ENCODE measurements at places on chromosomes 1 and 21.

- no peak for DNase-seq
Observed at GRCh38 chr1:217134857-217135568, 411.8 kb upstream of the ESRRG start.

DNA sequence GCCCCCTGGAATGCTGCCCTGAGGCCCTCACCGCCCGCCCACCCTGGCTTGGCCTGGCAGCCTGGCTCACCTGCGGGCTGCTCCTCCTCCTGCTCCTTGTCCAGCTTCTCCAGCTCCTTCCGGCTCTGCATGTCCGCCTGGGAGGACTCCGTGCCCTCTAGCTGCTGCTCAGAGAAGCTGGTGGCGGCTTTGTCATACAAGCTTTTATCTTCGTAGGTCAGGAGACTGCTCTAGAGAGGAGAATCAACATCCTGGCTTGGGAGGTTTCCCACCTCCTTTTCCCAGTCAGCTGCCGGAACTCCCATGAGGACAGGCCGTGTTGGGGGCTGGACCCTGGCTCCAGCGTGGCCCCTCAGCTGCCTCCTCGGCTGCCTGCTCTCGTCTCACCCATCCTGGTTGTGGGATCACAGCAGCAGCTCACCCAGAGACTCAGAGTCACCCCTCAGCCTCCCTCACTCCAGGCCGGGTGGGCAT is 36.6 kb upstream of the TMEM52 start:
- DNase-seq = no peak

DNA sequence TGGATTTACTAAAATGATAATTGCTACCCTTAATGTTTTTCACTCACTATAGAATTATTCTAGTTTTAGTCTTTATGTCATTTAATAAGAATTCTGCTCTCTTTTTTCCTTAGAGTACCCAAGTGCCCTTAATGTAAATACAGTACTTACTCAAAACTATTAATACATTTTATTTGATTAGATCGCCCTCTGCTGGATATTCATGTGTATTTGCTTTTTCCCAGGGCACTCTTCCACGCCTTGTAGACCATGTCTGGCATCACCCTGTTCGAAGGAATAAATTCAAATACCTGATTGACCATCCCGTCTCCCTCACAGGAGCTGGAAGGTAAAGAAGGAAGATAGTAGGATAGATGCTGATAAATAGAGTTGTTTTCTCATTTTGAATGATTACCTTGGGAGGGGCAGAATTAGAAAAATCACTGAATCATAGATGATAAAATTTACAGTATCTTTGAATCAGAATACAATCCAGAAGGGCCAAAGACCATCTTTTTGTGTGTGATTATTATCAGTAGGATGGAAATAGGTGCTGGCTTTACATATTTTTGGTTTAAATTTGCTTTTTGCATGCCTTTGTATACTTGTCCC is 4.1 kb downstream of the AXDND1 start:
- no peak for DNase-seq

GRCh38 chr1:245679821-245680780 is 525.3 kb downstream of the KIF26B start:
- no peak for DNase-seq

DNA sequence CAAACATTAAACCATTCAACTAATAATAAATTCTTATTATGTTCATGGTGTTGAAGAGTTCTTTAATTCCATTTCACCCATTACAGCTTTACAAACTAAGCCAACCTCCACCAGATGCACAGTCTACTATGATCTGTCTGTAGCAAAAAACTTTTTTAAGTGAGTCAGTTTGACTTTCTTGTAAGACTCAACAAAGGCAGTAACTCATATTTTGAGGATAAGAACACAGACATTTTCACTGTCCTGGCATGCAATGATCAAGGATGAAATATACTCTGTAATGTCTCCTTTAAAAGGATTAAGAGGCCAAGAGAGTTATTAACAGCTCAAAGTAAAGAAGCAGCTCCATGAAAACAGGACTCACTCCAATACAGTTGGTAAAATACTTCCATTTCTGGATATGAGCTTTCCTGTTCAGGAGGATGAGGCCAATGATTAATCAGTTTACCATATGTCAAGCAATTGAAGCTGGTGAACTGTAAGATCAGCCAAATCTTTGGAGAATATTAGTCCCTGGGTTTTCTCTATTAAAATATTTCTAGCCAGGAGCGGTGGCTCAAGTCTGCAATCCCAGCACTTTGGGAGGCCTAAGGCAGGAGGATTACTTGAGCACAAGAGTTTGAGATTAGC is 20.6 kb downstream of the XKR8 start:
- no peak for DNase-seq

DNA sequence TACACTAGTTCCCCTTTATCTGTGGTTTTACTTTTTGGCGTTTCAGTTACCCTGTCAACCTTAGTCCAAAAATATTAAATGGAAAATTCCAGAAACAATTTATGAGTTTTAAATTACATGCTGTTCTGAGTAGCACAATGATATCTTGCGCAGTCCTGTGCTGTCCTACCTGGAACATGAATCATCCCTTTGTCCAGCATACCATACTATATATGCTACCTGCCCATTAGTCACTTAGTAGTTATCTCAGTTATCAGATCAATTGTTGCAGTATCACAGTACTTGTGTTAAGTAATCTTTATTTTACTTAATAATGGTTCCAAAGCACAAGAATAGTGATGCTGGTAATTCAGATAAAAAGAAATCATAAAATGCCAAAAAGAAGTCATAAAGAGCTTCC is 52.7 kb downstream of the AGBL4 start:
- no peak for DNase-seq

GRCh38 chr1:70671006-70671405 is 259.9 kb downstream of the CTH start:
- DNase-seq = no peak

DNA sequence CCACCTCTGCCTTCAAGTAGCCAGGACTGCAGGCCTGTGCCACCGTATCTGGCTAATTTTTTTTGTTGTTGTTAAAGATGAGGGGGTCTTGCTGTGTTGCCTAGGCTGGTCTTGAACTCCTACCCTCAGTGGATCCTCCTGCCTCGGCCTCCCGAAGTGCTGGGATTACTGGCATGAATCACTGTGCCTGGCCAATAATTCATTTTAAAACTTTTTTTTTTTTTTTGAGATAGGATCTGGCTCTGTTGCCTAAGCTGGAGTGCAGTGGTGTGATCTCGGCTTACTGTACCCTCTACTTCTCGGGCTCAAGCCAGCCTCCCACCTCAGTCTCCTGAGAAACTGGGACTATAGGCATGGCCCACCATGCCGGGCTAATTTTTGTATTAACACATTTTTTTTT is 3.5 kb downstream of the CDC73 start:
- no peak for DNase-seq

GRCh38 chr1:183880531-183881243 is 75.8 kb downstream of the RGL1 start:
- DNase-seq = no peak

DNA sequence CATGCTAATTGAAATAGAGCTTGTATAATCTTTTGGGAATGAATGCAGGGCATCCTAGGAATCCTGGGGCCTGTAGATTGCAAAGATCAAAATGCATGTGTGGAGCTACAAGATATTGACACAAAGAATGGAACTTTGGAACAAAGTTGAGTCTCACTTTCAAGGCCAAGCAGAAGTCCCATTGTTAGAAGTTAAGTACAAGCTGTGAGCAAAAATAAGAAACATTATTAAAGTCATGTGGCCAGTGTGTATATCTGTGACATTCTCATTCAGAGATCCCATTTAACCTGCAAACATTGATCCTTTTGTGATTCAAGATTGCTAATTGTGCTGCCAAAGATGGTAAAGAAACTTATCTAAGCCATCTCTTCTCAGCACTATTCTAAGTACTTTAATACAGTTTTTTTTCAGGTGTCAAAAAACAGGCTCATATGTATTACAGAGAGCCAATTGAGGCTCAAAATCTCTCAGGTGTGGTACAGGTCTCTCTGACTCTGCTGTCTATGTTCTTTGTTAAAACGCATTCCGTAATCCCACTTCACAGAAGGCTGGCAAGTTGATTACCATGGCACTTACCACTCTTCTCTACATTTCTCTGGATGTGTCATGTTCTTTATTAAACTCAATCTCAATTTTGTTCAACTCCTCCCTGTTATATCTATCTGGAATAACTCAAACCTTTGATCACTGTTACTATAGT is 704.4 kb upstream of the NEGR1 start:
- no peak for DNase-seq

DNA sequence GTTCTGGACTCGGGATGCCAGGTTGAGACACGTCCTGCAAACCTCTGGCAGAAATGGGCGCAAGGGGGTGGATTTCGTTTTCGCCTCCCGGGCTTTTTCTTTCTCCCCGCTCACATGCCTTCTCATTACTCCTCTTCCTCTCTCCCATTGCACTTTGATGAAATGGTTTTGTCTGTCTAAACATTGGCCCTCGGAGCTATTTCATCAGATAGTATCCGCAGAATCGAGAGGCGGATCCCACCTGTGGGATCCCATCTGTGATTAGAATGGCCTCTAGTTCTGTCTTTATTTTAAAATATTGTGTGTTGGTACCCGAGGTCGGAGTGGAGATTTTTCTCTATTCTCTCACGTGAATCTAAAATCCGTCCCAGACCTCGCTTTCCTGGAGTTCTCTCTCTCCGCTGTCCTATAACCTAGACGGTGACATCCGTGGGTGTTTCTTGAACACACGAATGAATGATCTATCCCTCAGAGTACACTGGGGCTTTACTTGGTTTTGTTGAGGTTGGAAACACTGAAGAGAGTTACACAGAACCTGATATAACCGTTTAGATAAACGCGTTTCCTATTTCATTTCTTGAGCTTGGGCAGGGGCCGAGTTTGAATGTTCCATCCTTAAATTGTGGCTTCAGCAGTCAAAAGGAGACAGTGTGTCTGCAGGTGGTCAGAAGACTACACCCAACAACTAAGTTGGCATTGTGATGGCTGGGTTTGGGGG is 2.0 kb downstream of the EDARADD start:
- DNase-seq = no peak

DNA sequence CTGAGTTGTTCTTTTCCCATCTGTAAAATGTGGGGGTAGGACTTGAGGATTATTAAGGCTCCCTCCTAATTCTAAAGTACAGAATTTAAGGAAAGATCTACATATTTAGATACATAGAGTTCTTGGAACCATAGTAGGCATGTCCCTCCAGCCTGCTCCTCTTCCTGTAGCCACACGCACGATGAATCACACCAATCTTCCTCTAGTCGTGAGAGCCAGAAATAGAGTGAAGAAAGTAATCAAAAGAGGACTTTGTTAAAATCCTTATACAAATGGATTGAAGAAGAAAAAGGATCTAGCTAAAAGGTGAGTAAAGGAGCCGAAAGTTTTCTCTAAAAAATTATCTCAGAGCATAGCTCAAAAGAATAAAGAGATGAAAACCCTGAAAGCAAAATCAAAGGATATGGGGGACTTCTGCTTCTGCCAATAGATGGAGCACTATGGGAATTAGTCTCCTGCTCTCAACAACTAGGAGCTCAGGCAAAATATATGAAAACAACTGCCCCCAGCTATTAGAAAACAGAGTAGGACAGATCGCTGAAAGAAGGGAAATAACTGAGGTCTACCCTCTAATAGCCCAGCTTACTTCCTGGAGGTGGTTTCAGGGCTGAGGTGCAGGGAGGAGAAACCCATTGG is 8.5 kb downstream of the C1orf141 start:
- no peak for DNase-seq

- no peak for DNase-seq
Observed at GRCh38 chr1:91537281-91537986, 36.8 kb downstream of the CDC7 start.

DNA sequence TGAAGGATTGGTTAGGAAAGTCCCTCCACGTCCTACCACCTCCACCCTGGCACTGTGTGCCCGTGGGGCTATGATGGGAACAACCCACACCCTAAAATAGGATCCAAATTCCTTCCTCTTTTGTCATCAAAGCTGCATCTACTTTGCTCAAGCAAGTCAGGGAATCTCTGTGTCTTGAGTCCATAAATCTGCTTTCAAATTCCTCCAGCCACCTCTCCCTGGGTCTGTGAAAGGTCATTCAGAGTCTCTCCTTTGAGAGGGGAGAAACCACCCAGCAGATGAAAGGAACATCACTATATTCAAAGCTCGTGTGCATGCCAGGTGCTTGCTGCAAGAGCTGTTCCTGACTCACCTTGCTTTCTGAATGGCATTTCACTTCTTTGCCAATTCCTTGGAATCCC is 243.6 kb downstream of the TM2D1 start:
- no peak for DNase-seq

- no peak for DNase-seq
Observed at GRCh38 chr1:71001624-71002023, 46.0 kb downstream of the PTGER3 start.

DNA sequence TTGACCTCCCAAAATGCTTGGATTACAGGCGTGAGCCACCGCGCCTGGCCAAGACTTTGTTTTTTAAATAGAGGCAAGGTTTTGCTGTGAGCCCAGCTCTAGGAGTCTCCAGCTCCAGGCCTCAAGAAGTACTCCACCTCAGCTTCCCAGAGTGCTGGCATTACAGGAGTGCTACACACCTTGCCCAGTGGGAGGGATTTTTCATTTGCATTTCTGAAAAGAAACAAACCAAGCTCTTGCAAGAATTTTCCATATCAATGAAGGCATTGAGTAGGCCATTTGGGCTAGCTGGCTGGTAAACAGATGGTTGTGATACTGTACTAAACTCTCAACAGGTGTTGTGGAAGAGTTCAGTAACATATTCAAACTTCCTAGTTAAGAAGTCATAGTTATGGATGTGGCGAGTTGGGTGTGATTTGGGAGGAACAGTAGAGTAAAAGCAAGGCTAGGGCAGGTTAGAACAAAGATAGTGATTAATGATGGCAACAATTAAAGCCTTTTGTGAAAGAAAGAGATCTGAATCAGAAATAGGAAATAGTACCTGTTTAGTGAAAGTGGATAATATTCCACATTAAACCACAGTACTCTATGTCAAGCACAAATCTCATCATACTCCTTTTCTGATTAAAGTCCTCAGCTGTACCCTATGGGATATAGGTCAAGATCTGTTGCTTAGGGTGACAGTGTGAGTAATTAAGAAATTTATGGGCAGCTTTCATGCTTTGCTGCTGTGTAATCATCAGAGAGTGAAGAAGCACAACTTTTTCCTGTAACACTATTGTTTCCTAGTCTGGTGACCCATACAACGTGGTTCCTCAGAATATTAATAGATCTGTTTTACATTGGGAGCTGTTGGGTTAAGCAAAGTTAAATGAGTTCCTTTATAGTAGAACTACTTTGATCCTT is 10.7 kb downstream of the AKIRIN1 start:
- DNase-seq = no peak

DNA sequence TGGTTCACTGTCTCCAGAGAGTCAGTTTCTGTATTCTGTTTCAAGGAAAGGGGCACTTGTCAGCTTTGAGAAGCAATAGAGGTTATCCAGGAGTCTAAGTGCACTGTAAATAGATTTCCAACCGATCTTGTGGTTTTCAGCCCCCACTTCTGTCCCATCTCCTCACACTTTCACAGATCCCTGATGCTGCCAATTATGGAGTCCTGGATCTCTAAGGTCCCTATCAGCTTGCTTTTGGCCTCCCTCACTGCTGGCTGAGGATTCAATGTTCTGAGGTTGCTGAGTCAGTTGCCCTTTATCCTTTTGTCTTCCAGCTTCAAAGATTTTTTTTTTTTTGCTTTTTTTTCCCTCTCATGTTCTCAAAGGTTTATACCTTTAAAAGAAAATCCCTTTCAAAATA is 98.4 kb downstream of the DIRAS3 start:
- no peak for DNase-seq

- DNase-seq = no peak
Observed at GRCh38 chr1:174262349-174263241, 103.3 kb downstream of the RABGAP1L start.
